ENCODE measurements at places on chromosomes 6 and 20.

GRCh38 chr6:138787138-138787537, 8.7 kb upstream of the ECT2L start:
- no peak for DNase-seq

DNA sequence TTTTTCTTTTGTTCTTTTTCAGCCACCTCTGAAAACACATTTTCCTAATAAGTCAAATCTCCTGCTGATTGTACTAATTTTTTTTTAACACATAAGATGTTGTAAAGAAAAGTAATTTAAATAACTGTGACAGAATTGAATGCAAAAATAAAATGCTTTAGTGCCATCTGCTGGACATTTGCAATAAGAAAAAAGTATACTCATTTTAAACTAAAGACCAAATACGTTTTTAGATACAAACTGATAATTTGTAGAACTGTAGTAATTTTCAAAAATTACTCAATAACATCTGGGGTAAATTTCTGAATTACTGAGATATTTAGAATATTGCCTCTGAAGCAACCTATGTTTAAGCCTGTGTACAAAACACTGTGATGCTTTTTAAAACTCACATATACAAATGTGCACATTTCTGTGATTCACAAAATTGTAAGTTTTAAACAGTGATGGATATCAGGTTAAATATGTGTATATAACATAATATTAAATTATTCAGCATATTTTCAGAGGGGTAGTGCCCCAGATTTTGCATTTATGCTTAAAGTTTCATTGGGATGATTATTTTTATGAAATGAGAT, 198.7 kb downstream of the RIMS1 start:
- DNase-seq, result no peak

DNA sequence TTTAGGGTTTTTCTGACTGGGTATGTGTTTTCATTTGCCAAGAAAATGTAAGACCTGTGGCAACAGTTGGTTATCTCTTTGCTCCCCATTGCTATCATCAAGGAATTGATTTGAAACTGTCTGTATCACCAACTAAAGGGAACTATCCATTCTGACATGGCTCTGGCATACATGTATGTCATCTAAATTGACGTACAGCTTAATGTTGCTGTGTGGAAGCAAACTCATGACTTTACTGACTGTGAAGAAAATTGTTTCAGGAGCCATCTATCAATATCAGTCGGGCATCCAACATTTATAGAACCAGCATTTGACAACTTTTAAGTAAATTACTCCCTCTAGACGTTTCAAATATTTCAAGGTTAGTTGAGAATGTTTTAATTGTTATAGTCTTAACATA, 555.8 kb upstream of the EPHA7 start:
- DNase-seq, result no peak

DNA sequence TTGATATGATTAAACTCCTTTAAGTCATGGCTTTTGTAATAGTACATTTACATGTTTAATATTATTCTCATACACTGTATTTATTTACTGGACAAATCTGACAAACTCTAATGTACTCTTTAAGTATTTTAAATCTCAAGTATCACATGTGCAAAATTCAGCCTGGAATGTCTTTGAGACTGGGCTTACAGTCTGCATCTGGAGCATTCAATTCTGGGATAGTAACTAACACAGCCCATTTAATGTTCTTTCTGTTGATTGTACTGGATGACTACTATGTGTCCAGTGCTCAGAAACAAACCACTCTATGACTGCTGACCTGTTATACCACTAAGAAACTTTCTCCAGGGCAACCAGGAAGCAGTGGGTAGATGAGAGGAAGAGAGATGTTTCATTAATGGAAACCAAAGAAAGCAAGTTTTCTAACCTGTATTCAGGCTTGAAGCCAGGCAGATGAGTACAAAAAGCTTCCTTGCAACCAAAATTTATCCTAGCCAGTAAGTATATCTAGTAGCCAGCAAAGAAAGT, 26.8 kb downstream of the FBXL4 start:
- DNase-seq, result no peak

DNA sequence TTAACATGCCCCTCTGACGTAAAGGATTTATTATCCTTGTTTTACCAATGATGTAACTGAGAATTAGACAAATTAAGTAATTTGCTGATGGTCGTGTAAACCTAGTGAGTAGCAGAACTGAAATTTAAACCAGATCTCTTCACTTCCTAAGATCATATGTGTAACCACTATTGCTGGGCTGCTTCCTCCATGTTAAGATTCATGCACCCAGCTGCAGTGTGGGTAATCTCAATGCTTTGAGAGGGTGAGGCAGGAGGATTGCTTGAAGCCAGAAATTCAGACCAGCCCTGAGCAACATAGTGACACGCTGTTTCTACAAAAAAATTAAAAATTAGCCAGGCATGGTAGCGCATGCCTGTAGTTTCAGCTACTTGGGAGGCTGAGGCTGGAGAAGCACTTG, 97.9 kb downstream of the L3MBTL3 start:
- no peak for DNase-seq

DNA sequence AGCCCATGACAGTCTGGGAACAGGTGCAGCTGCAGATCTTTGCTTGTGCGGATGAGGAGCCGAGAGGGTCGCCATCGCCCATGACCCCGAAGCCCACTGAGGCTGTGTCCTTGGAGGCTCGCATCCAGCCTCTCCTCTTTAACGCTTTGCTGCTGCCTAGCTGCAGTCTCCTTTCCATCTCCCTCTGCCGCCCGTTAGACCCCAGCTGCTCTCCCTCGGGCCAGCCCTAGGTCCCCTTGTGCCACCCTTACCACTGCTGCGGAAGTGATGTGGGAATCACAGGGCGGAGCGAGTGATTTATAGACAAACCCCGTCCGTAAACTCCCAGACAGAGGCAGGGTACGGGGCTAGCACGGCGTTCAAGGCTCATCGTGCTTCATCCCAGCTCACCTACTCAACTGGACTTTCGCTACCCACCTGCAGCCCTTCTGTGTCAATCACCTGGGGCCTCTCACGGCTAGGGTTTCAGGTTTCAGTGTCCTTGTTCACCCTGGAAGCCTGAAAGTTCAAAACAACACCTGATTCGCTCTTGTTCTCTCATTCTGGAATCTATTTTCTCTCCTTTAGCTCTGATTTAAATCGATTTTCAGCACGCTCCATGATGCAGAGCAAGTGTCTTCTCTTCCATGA, 76.1 kb downstream of the PAX1 start:
- DNase-seq, result no peak

All from activated T-cell treated with anti-CD3 and anti-CD28 coated beads, Interleukin-2, amount 50 U/mL, for 4 hours (primary cell).